ENCODE measurements at places on chromosomes 6 and 20.
A peak's percentile ranks its signal among the peaks of the same experiment; 100 is the strongest.

- no peak for DNase-seq
These were observed 541.1 kb downstream of the HAO1 start for GRCh38 chr20:7399114-7399513.

DNA sequence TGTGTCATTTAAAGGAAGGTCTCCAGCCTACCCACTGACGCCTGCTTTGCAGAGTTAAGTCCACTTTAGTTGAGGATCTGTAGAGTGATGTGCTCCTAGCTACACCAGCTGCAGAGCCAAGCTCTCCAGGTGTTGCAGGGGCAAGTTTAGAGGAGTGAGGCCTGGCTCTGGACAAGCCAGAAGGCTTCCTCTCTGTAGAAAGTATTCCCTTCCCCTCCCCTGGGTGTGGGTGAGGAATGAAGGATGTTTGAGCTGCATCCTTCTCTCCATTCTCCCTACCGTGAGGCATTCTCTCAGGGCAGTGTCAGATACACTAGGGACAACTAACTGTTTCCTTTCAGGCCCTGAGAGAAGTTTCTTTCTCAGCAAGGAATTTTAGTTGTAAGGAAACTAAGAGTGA lies 66.5 kb downstream of the ELOVL5 start:
- DNase-seq = no peak

GRCh38 chr6:83613378-83613777 lies 95.5 kb downstream of the SNAP91 start:
- DNase-seq = no peak

- no peak for DNase-seq
These were observed 79.2 kb downstream of the WDR27 start for GRCh38 chr6:169622618-169623017.

DNA sequence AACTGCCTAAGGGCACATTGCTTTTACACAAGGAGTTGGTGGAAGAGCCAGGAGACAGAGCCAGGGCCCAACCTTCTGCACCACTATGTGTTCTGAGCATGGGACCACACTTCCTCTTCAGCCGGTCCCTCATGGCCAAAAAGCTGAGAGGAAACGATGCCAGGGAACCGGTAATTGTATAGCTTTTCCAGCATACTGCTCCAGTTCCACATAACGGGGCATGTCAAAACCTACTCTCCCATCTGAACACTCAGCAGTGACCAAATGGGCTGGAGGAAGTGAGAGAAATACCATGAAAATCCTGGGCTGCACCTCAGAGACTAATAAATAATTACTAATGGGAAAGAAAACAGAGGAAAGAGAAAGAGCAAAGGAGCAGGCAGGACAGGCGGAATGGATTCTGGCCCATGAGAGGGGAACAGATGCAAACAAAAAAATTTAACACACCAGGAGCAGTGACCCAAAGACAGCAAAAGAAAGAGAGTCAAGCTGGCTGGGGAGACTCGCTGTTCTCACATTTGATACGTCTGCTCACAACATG lies 52.0 kb upstream of the BMP2 start:
- no peak for DNase-seq

DNA sequence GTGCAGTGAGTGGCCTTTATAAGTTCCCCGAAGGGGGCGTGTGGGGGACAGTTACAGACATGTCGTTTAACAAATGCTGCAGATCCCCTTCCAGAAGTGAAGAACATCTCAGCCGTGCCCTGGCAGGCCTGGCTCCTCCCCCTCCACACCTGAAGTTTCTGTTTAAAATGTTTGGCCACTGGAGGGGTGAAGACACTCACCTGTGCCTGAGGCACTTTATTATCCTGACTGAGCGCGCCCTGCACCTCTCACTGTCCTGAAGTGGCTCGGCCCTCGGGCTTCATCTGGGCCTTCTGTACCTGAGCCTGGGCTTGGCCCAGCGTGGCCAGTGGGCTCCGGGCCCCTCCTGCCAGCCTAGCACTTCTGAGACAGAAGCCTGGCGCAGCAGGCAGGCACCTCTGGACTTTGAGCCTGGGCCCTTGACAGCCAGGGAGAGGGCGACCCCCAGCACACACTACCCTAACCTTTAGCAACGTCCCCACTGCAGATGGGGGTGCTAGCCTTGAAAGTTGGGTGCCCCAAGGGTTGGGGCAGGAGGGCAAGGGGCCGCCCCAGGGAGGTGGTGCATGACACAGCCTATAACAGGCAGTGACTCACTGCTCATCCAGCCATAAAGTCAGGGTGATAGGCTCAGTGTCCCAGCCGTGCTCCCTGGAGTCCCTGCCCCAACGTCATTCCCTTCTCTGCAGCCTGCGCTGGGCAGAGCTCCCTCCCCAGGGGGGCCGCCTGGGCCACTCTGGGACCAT lies 13.6 kb upstream of the GATA5 start:
- no peak for DNase-seq

DNA sequence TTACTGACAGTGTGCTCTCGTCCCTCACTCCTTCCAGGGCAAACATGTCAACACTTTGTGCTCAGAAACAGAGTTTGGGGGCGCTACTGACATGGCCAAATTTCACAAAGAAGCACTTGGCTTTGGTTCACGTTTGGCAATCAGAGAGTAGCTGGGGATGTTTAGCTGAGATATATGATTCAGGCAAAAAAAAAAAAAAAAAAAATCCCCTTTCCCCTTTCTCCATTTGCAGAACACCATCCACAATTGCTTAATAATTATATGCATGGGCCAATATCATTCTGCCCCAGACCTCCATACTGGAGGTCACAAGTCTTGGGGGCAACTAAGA lies 128.4 kb upstream of the ADGRF1 start:
- DNase-seq = no peak

DNA sequence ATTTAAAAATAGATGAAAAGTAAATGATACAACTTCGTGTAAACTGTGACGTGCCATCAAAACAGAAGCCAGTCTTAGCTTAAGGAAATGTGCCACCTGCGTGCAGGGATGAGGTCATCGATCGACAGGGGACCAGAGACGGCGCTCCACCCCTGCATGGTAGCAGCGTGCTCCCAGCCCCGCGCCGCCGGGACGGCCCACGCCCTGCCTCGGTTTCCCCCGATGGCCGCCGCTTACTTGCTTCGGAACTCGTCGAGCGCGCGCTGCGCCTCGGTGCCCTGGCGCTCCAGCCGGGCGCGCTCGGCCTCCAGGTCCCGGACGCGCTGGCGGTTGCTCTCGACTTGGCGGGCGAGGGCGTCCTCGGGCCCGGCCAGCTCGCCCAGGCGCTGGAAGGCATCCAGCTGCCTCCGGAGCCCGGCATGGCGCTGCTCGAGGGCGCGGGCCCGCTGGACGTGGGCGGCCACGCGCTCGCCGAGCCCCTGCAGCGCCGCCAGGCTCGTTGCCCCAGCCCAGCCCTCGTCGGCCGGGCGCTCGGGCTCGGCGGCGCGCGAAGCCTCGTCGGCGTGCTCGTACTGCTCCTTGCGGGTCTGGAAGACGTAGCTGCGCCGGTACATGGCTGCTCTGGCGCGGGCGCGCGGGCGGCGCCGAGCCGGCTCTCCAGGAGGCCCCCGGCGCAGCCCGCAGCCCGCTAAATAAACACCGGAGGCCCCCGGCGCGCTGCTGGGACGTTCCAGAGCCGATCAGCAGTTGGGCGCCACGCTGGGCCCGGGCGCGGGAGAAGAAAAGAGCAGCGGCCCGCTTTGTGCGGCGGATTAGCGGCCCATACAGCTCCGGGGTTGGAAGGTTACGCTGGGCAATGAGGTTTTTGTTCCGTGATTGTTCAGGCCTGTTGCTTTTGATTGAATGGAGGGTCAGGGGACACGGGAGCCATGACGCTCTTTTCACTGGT lies at the start of gene BFSP1:
BFSP1 (minus strand) TSS at position 664 of the 949 bp plus-strand sequence; CDS start at position 614, 50 bp downstream.
- peak; percentile 56 for DNase-seq

DNA sequence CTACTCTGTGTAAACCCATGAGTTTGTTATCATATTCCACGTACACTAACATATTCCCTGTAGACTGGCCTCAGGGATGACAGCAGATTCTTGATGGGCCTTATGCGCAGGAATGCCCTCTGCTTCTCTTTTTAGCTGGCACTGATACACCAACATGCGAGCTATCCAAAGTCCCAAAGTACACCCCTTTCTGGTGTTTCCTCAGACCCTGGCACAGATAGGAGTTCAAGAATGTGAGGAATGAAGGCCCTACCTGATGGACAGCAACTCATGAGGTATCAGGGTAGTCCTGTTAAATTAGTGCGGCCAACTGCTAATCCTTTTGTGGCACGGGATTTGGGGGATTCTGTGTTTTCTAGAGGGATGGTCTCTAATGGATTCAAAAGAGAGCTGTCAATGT lies 93.0 kb downstream of the BACH2 start:
- DNase-seq = no peak

DNA sequence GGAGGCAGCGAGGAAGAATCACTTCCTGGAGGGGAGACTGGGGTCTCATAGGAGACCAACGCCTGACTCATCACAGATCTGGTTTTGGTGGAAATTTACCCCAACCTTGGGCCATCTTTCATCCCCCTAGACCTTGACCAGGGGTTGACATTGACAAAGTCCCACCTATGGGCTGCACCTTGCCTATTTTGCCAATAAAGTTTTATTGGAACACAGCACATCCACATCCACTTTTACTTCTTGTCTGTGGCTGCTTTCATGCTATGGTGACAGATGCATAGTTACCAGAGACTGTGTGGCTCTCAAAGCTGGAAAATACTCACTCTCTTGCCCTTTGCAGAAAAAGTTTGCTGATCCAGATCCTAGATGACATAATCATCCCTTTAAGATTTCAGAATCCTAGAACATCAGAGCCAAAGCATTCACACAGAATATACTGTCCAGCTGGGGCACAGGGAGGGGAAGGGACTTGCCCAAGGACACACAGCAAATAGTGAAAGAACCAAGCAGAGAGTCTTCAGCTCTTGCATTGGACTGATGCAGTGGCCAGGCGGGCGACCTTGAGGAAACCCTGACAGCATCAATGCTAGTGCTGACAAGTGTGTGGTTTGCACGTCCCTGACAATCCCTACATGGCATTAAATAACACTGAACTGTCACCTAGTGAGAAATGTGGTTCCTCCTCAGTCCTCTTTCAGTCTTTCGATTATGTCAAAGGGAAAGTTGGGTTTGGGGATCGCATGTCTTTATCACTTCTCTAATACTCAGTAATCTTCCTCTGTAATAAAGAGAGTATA lies 41.2 kb downstream of the CD40 start:
- DNase-seq = no peak

DNA sequence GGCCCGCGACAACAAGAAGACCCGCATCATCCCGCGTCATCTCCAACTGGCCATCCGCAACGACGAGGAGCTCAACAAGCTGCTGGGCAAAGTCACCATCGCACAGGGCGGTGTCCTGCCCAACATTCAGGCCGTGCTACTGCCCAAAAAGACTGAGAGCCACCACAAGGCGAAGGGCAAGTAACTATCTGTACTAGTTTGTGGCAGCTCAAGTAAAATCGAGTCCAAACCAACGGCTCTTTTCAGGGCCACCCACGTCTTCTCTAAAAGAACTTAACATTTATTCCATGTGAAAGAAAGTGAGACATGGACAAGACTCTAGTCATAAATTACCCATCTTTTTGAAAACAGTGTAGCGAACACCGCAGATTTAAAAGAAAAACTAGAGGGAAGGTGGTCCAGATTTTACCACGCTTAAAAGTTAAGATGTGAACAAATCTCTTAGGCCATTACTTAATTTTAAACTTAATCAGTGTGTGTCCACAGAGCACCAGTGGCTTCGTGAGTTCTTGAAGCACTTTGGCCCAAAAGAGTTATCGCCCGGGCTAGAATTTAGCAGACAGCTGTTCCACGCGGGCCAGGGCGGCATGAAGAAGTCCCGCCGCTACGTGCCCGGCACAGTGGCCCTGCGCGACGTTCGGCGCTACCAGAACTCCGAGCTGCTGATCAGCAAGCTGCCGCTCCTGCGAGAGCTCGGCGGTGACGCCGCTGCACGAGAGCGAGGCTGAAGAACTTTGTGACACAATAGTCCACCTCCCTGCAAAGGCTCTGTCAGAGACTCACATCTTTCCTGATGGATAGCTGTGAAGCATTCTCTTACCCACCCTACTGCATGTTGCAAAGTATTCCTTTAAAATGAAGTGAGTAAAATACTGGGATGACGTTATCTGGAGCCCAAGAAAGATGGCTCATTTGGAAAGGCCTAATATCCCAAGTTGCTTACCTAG lies 113.9 kb upstream of the PRSS16 start:
- peak; percentile 73 for DNase-seq

DNA sequence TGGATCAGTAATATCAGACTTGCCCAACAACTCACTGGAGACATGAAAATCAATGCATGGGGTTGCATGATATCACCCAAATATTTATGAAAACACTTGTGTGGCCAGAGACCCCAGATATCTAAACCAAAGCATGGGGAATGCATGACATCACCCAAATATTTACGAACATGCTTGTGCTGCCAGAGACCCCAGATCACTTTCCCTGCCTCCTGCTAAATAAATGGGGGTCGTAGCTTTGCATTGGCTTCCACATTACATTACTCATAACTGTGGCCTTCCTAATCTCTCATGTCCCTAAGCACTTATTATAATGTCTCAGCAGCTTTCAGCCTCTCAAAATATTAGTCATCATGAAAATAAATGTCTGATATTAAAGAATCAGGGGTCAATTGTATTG lies 838.0 kb upstream of the DEFB115 start:
- DNase-seq = no peak

GRCh38 chr20:44597930-44598329 lies 15.6 kb downstream of the PKIG start:
- DNase-seq = no peak

GRCh38 chr6:150312844-150313584 lies 55.8 kb upstream of the IYD start:
- DNase-seq = no peak

GRCh38 chr6:24987446-24988115 lies 51.8 kb upstream of the RIPOR2 start:
- no peak for DNase-seq

GRCh38 chr6:104887350-104887749 lies 27.6 kb upstream of the HACE1 start:
- peak; percentile 41 for DNase-seq

DNA sequence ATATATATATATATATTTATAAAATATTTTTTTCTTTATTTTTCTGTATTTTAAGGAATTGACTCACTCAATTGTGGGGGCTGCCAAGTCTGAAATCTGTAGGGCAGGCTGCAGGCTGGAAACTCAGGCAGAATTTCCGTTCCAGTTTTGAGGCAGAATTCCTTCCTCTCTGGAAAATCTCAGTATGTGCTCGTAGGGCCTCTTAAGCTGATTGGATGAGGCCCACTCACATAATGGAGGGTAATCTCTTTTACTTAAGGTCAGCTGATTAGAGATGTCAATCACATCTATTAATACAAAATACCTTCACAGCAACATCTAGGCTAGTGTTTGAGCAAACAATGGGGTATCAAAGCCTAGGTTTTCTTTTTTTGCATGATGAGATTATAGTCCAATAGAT lies 244.7 kb upstream of the RNF24 start:
- DNase-seq = no peak

All from astrocyte of the spinal cord (primary cell).